ENCODE measurements at places on chromosomes 3 and 15.
A peak's percentile ranks its signal among the peaks of the same experiment; 100 is the strongest.

DNA sequence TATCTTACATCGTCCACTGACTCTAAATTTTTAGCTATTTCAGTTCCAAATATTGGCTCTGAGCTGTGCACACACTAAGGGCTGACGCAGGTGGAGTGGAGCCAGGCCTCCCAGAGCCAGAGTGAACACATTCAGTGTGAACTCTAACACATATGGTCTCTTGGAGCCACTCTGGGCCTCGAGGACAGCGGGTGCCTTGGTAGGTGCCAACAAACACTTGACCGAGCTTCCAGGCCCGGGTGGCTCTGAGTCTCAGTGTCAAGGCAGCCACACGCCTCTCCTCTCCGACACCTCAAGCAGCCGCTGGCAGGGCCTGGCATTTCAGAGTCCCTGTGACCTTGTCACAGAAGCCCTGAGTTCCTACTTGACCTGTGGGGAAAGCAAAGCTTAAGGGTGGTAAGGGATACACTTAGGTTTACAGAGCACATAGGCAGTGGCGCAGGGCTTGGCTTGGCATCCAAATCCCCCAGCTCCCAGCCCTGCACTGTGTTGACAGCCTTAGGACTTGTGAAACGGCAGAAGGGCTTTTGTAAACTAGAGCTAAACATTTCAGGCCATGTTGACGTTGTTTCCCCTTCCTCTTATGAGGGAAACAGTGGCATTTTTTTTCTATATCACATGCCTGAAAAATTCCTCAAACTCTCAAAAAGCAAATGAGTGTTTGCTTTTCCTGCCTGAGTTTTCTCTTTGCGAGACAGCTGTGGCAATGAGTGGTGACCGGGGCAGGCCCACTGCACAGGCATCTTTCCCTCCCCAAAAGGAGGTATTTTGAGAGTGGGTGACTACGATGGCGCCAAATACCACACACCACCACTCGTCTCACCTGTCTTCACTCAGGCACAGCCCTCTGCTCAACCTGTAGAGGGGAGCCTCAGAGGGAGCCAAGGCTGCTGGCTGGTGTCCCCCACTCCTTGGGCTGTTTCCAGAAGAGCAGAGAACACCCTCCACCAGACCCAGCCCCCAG, 60.8 kb downstream of the DAPK2 start:
- DNase-seq = peak; percentile 82

DNA sequence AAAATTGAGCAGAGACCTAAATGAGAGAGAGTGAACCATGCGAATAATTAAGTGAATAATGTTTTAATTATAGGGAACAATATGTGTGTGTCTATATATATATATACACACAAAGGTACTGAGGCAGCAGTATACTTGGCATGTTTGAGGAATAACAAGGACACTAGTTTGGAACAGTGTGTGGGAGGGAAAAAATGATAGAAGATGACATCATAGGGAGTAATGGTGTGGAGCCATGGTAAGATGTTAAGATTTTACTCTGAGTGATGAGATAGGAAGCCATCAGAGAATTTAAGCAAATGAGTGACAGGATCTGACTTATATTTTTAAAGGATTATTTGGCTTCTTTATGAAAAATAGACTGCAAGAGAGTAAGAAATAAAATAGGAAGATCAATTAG, 29.1 kb downstream of the DTWD1 start:
- no peak for DNase-seq

DNA sequence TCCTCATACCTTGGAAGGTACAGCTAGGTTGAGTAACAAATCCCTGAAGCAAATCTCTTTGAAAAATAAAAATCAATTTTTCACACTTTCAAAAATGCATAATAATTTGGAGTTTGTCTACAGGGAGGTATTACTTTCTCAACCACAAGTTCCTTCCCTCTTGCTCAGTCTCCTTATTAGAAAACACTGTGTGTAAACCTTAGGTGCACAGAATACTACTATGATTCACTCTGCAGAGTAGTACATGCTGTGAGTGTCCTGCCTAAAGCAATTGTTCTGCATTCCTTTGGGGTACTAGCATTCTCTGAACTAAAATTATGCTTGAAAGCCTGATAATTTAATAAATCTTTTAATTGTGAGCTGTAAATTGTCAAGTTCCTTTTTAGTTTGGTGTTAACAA, 115.9 kb upstream of the EPHA3 start:
- no peak for DNase-seq

DNA sequence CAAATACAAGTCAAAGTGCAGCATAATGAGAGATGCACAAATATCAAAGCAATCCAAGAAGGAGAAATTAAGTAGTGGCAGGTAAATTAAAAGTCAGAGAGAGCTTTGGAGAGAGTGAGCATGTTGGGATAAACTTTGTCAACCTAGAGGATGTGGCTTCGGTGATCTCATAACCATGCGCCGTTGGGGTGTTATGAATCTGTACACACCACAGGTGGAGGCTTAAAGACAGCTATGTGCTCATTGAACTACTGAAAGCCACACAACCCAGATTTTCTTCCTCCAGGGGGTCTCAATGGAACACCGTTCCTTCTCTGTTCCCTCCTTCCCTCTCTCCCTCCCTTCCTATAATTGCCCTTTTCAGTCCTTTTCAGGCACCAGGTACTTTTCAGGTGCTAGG, 52.0 kb downstream of the SUCNR1 start:
- DNase-seq = no peak

DNA sequence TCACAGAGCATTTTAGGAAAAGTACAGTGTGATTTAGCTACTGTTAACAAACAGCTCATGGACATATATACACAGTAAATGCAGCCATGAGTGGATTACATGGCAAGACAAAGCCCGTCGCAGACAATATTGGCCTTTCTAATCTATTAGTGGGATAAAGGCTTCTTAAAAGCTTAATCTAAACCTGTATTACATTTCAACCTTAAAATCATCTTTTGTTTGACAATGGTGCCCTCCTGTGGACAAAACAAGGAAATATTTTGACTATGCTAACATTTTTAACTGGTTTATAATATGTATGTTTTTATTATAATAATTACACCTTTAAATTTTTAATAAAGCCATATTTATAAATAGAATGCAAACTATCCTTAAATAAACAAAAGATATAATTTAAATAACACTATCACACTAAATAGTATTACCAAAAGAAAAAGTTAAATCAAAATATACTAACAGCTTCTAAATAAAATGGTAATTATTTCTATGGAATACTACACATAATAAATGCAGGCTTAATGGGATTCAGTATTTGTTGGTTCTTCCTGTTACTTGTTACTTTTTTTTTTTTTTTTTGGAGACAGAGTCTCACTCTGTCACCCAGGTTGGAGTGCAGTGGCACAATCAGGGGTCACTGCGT, 38.6 kb downstream of the TAFA4 start:
- no peak for DNase-seq

DNA sequence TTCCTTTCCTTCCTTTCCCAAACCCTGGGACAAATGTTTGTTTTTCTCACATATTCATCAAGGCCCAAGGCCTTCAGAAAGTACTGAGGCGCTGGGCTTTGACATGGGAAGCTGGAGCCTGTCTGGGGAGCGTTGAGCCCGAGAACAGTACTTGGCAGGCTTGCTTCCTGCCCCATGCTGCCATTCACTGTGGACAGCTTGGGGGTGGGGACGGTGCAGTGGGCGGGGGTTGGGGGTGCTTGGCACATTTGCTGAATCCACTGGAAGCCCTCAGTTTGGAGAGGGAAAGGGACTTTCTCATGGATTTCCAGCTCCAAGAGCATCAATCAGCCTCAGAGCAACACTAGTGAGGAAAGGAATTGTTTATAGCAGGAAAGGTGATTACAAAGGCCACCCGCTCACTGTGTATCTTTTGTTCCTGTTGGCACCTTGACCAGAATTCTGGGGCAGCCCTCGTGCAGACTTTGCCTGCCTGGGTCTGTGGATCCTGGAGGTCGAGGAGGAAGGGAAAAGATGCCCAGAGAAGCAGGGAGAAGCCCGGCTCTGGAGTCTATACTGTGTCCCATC, 199.8 kb upstream of the RGMA start:
- DNase-seq = no peak

DNA sequence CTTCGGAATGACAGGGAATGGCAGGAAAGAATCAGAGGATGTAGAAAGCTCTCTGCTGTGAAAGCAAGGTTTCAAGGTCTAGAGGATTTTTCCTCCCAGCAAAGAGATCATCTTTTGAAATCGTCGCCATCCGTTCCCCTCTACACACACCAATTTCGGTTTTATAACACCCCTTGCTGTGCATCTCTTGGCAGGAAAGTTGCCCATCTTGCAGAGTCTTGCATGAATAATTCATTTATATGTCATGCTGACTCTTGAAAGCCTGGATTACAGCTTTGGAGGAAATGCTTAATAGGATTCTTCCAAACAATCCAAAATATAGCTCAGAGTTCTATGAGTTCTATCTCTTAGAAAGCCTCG, 262.7 kb downstream of the CHL1 start:
- no peak for DNase-seq

DNA sequence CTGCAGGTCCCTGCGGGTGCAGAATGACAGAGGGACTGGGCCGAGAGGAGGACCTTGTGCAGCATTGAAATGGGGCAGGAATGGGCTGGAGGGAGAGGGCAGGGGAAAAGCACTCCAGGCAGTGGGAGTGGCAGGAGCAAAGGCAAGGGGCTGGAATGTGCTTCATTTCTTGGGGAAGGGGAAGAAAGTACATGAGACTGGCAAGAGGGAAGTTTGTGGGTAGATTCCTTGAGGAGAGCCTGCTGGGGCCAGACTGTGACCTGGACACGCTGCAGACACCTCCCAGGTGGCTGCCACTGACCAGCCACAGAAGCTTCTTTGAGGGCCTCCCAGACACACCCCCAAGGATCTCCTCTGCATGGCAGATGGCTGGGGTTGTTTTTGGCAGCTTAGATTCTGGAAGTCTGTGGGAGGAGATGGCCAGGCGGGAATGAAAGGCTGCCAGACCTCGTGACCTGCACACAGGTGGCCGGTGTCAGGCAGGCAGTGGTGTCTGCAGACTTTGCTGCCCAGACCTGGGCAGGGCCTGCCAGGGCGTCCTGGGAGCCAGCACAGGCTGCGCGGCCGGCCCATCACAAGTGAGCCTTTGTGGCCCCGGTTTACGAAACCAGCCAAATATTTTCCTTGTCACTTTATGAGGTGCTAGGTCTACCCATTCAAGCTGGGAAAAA, 53.1 kb downstream of the SPSB4 start:
- DNase-seq = peak; percentile 61

DNA sequence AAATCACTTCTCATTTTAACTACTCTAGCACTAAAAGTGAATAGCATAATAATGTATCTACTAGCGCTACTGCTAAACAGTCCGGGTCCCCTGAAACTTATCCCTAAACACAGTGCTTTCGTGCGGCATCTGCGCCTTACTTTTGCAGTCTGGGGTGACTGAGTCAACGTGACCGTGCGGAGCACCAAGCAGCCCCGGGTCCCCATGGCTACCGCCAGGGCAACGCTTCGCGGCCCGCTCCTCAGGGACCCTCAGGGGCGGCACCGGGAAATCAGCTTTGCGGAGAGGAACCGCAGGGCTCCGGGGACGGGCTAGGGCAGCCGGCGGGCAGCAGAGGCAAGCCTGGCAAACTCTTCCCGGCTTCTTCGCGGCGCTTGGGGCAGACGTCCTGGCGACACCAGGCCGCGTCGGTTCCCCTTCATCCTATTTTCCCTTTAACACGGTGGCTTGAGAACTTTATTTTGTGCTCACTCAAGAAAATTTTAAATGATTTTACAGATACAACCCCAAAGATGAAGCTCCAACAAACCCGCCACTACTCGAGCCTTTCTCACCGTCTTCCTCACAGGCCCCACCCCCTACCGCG, 757 bp upstream of the DIPK2A start:
- peak; percentile 61 for DNase-seq

- no peak for DNase-seq
Measured at GRCh38 chr3:167740961-167741587, 5.6 kb downstream of the SERPINI1 start.

DNA sequence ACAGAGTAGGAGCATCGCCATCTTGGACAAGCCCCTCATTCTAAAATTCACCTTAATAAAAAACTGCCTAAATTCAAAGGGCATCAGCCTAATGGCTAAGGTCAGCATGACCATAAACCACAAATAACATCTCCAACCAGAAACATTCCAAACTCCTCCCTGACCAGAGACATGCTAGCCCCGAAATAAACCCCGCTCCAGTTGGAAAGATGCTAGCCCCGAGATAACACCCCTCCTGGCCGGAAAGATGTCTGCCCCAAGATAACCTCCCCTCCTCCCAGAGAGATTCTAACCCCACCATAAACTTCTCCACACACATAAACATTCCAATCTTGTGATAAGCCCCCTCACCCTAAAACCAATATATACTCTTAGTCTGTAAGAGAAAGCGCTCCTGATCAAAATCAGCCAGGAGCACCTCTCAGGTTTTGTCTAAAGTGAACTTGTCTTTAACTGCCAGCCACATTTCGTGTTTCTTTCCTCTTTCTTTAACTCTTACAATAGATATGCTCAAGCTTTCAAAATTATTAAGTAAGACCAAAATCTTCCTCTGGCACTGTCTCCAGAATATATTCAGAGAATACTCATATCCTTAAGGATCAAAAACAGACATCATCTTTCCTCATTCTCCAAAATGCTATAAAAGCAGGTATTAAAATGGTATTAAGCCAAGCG, 104.1 kb downstream of the GSK3B start:
- DNase-seq = no peak
